ENCODE measurements at places on chromosomes 4 and X. TPM values are rescaled to one million over a fixed set of nuclear protein-coding genes. Genes with fewer than 3 reads are reported as not detected.

The GDI1 gene
- total RNA-seq, result 121 TPM

The GABRB1 gene
- total RNA-seq, result not detected

The PABPC5 gene
- total RNA-seq, result not detected

The MAGEB2 gene
- not detected for total RNA-seq

The MID1 gene
- total RNA-seq, result 0.36 TPM

The TECRL gene
- not detected for total RNA-seq

The SULT1B1 gene
- total RNA-seq, result 0.68 TPM

The ERVMER34-1 gene
- 0.07 TPM for total RNA-seq

The NAA11 gene
- not detected for total RNA-seq

The GLRB gene
- not detected for total RNA-seq

The SCML2 gene
- 2.2 TPM for total RNA-seq

The STPG2 gene
- not detected for total RNA-seq

DNA sequence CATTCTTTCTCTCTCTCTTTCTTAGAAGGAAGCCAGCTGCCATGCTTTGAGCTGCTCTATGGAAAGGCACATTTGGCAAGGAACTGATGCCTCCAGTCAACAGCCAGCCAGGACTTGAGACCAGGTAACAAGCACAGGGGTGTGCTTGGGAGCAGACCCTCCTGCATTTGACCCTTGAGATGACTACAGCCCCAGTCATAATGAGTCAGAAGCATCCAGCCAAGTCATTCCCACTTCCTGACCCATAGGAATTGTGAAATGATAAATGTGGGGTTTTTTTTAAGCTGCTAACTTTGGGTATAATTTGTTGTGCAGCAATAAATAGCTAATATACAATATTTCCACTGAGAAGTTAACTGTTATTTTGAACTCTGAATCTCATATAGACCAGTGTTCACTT lies 446.9 kb downstream of the GRXCR1 start:
- no peak for DNase-seq

DNA sequence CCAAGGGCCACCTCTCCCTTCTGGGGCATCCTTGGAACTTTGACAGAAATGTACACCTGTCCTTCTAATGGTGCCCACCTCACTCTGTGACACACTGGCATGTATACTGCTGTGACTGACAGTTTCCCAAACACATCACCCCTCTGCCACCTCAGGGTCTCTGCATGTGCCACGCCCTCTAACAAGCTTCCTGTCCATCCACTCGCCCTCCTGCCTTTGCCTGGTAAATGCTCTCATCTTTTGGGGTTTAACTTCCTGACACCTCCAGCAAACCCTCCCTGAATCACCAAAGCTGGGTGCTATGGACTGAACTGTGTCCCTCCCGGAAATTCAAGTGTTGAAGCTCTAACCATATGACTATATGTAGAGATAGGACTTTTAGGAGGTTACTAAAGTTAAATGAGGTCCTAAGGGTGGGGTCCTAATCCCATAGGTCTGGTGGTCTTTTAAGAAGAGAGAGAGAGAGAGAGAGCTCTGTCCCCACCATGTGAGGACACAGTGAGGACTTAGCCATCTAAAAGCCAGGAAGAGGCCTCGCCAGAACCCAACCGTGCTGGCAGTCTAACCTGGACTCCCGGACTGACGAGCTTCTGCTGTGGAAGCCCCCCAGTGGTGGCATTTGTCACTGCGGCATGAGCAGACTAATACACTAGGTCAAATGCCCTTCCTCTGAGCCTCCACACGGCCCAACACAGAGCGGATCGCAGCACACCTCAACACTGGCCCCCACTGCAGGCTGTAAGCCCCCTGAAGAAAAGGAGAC lies 95.6 kb downstream of the AFAP1 start:
- DNase-seq, result peak; percentile 79

GRCh38 chr4:1720163-1720983 lies 750 bp downstream of the TMEM129 start:
- peak; percentile 69 for DNase-seq

GRCh38 chr4:136858903-136859302 lies 673.4 kb downstream of the PCDH18 start:
- no peak for DNase-seq

DNA sequence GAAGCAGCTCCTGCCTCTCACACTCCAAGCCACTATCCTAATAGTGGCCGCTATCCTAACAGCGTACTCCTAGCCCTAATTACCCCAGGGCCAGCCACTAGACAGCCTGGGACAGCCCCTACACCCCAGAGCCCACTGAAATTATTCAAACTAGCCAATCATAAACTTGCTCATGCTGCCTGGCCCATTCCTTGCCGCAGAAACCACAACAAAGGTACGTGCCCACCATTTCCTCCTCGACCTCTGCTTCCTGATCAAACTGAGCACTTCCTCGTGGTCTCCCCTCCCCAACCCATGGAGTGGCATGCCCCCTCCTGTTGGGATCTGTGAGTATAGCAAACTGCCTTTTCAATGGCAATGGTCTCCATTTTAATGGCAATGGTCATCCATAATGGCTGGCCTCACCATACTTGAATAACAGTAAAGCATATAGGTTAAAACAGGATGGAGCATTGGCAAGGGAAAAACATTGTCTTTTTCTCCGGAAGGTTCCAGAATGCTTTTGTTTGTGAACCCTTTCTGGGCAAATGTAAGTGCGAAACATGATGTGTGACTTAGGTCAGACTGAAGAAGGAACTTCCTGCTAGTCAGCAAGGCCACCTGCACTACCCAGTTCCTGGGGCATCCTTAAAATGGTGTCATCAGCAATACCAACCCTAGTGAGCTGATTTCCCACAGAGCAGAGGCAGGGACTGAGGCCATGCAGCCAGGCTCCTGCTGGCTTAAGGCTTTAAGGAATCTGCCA lies 107.1 kb upstream of the ATP6AP2 start:
- DNase-seq, result no peak

DNA sequence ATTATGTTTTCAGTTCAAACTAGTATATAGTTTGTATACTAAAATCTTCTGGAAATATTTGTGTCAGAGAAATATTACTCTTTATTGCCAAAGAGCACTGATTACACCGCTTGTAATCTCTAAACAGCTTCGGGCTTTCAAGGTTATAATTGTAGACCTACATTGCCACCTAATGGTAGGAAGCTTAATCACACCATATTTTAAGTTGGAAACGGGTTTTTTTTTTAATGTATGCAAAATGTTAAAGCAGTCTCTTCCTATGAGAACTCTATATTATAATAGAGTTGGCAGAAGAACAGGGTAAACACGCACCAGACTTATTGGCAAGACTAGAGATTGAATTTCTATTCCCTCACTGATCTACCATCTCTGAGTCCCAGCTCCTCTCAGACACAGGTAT lies 19.5 kb upstream of the NFXL1 start:
- no peak for DNase-seq

- DNase-seq, result peak; percentile 55
Measured at GRCh38 chrX:130539721-130540321, 138.0 kb downstream of the RBMX2 start.

DNA sequence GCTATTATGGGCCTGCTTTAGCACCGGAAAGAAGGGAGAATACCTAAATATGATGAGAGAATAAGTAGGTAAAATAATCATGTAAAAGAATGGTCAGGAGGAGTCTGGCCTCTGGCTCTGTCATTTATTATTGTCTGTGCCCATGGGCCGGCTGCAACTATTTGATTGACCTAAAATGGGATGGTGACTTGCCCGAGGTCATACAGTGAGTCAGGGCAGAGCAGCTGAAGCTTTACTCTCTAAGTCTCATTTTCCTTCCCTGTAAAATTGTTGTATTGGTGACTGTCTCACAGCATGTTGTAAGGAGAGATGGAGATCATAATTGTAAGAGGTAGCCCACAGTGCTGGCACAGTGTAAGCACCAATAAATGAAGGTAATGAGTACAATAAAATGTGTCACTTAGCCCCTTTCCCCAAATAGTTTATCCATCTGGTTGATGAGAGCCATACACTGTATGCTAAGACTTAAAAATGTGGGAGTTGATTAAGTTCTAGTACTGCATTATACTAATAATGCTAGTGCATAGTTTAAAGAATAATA lies 39.6 kb downstream of the RUFY3 start:
- DNase-seq, result no peak

DNA sequence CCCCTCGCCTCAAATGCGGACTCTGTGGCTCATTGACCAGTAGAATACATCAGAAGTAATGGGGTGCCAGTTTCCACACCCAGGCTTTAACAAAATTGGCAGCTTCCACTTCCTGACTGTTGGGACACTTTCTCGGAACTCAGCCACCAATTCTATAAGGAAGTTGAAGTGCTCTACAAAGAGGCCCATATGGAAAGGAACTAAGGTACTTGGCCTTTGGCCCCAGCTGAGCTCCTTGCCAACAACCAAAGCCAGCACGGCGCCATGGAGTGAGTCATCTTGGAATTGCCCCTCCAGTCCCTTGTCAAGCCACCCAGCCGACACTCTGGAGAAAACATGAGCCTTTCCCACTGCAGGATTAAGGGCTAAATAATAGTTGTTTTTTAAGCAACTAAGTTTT lies 262.2 kb upstream of the INTU start:
- no peak for DNase-seq

GRCh38 chrX:93419642-93420041 lies 253.7 kb downstream of the NAP1L3 start:
- no peak for DNase-seq

- DNase-seq, result no peak
Measured at GRCh38 chrX:135639066-135639780, 74.2 kb upstream of the CT45A1 start.

- DNase-seq, result no peak
Measured at GRCh38 chr4:82623121-82623683, 61.4 kb upstream of the TMEM150C start.

DNA sequence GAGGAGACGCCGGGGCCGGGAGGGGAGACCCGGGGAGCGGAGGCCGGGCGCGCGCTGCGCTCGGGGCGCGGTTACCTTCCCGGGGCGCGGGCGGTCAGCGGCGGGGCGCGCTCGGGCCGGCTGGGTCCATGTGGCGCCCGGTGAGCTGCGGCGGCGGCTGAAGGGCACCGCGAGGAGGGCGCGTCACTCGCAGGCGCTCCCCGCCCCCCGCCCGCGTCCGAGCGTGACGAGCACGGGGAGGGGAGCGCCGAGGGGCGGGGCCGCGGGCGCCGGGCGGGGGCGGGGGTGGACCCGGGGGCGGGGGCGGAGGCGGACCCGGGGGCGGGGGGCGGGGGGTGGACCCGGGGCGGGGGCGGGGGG lies at the start of gene CPLX1:
Gene CPLX1, minus strand, starts transcription at position 159 of the 360 bp plus-strand sequence. CDS start 1,607 bp downstream, outside the sequence.
- DNase-seq, result peak; percentile 22

- no peak for DNase-seq
Measured at GRCh38 chr4:73916172-73916925, 47.2 kb downstream of the CXCL1 start.

DNA sequence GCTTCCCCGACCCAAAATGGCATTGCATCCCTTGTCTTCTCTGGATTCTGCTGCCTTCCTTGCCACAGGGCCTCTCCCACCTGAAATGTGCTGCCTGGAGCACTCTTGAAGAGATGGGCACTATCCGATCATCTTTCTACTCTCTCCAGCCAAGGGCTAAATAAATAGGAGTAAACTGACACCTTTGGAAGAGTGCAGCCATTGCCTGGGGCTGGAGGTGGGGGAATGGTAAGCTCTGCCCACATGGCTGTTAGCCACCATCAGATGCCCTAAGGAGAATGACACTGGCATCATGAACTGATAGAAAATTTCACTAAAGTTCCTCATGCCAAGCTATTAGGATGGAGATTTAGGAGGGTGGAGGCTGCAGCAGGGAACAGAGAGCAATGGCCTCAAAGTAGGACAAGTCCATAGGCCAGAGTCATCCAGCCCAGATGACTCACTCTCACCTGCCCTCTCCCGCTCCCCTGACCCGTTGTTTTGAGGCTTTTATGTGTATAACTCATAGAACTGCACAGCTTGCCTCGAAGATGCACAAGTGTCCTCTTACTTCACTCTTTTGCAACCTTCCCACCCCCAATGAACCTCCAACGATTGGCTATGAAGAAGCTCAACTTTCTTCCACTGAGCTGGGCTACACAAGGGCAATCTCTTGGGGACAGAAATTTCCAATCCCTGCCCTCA lies 822 bp upstream of the PFKFB1 start:
- no peak for DNase-seq

GRCh38 chr4:26520728-26521450 lies 30.6 kb upstream of the CCKAR start:
- DNase-seq, result no peak

DNA sequence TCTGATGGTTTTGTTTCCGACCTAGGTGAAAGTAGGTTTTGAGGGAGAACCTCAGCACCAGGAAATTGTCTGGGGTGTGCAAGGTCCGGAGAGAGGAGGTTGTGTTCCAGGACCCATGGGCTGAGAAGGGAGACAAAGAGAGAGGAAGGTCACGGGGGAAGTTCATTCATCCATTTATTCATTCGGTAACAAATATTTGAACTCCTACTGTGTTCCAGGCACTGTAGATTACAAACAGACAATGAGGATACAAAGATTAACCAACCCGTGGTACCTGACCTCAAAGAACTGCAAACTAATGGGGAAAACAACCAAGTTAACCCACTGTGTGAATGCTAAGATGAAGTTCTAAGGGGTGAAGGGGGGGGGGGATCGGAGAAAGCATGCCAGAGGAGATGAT lies 1.8 kb upstream of the GPC3 start:
- no peak for DNase-seq

- DNase-seq, result no peak
Measured at GRCh38 chr4:22881411-22881810, 188.7 kb downstream of the GBA3 start.

DNA sequence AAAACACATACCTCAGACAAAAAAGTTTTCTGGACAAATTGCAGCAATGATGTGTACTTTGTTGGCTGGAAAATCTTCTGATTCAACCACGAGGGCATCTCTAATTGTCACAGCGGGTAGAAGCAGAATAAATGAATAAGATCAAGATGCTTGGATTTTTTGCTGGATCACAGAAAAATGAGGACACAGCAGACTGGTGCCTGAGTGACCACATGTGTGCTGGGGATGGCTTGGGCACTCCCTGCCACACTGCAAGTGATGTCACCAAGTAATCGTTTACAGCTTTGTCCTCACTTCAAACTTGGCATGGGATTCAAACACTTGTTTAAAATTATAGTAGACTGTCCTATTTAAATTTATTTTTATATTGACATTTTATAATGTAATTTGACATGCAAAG lies 557.0 kb downstream of the SPRY1 start:
- DNase-seq, result no peak

DNA sequence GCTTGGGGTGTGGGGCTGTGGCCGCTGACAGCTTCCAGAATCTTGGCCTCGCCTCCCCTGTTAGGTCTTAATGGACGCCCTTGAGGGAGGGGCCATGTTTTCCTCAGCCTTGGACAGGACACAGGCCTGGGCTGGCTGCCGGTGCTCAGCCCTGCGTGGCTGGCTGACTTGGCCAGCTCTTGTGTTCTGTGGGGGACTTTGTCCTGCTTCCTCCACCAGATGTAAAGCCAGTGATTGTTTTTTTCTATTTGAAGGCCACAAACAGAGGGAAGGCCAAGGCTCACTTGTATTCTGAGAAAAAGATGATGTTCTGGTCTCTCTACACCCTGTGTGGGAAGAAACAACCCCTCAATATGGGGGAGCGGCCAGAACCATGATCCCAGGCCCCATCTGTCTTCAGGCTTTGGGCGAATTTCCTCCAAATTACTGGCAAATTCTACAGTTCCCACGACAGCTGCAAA lies 71.3 kb downstream of the HTRA3 start:
- no peak for DNase-seq

All from activated CD4-positive, alpha-beta memory T cell treated with anti-CD3 and anti-CD28 coated beads for 36 hours (primary cell).